ENCODE measurements at places on chromosomes 6 and 20.
A peak's percentile ranks its signal among the peaks of the same experiment; 100 is the strongest.

DNA sequence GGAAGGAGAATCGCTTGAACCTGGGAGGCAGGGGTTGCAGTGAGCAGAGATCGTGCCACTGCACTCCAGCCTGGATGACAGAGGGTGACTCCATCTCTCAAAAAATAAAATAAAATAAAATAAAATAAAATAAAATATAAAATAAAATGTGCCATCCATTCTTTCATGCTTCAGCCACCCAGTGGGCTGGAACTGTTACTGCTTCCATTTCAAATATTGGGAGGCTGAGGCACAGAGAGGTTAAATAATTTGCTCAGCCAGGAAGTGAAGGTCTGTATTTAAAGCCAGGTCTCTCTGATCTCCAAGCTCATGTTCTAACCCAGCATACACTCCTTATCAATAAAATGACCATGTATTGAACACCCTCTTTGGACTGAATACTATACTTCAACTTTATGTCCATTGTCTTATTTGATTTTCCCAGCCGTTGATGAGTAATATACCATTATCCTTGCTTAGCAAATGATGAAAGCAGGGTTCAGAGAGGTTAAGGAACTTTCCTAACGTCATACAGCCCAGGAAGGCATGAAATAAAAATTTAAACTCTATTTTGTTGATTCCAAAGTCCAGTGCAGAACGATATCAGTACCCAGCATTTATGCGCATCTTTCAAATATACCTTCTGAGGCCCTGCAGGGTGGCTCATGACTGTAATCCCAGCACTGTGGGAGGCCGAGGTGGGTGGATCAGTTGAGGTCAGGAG, 25.8 kb upstream of the SLC9A8 start:
- DNase-seq, result no peak

DNA sequence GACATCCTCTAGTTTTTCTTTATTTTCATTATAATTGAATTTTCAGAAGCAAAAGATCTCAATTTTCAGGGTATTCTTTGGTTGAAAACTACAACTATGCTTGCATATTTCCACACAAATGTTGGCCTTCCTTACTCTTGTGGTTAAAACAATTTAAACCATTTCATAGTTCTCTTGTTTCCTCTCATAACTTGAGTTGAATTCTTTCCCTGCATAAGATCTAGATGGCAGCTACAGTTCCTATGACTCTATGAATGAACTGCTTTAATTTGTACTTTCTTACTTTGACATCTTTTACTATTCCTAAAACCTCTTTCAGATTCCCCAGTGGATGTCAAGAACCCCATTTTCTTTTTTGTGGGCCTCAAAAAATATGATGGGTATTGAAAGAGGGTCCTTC, 564.5 kb downstream of the NKAIN2 start:
- no peak for DNase-seq

DNA sequence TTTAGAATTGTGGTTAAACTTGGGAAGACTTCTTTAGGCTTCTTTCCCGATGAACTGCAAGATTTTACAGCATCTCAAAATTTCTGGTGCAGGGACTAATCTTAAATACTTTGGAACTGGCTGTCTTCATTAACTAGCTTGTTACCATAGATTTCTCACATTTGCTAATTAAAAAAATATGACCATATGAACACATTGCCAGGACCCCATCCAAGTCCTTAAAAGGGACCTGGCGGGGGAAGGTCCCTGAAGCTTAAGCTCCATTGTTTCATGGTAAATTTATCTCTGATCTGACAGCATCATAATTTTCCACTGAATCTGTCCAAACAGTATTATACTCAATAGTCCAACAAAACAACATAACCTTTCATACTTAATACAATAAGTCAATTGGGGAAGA, 517.8 kb upstream of the FLRT3 start:
- DNase-seq, result no peak

- DNase-seq, result no peak
These were observed 214.3 kb upstream of the MARCKS start for GRCh38 chr6:113642714-113643406.

GRCh38 chr20:53609491-53610445, 16.1 kb upstream of the ZNF217 start:
- peak; percentile 36 for DNase-seq

DNA sequence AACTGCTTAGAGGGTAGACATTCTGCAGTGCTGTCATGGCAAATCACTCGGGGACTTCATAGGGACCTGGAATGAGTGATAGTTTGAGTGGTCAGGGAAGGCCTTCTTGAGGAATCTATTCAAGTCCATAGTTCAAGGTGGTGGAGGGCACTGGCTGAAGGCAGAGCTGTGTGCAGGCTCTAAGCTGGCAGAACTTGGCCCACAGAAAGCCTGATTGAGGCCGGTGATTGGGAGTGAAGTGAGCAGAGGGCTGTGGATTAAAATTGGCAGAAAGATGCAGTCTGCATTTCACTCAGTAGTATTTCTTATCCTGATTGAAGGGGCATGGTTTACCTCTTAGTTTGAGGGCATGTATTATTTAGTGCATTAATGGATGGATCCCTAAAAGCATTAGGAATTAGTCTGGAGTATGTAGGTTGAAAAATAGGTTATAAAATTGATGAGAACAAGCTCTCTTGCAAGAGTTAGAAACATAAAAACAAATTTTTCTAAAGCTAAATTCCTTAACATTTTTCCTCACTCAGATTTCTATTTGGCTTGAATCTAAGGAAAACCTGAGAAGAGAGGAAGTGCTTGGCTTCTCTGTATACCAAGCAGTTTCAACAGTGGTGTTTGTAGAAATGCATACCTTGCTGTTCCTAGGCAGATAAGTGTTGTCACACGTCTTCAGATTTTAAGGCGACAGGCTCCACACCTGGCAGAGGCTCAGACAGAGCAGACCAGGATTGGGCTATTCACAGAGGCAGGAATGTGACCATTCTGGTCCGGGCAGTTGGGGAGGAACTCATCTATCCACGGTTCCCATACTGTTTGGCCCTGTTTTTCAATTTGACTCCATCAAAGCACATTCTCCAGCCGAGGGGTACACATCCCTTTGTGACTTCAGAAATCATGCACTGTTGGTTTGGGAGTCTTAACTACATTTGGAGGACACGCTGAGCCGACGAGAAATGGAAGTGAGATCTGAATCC, 45.2 kb downstream of the UTRN start:
- no peak for DNase-seq

GRCh38 chr6:43016176-43016942, 2.3 kb downstream of the KLHDC3 start:
- no peak for DNase-seq

GRCh38 chr20:10381477-10381876, 52.5 kb downstream of the MKKS start:
- no peak for DNase-seq

- no peak for DNase-seq
These were observed 101.6 kb upstream of the TMEM30A start for GRCh38 chr6:75386050-75386770.

DNA sequence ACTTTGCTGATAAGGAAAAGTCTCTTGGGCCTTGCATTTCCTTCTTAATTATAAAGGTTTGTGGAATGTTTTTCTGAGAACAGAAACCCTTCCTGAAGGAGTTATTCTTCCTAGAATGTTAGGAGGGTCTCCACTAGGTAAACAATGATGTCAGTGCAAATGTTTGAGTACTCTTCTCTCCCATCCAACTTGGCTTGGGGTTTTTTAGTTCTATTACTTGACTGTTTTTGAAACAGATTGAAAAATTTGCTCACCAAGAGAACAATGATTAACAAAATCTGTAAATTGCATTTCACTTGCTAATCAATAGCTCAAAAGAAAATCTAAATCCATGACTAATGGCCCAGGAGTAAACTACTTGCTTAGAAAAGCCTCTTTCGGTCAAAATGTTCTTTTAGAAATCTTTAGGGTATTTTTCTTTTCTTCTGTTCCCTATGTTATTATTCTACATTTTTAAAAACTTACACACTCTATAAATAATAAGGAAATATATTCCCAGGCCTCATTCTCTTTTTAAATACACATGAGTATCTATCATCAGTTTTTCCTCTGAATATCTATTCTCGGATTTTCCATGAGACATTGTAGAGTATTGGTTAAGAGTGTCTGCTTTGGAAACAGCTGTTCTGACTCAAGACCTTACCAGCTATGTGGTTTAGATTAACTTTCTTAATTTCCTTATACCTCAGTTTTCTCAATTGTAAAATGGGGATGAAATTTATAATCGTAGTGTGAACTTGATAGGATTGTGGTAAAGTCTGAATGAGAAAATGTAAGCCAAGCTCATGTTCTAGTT, 234.2 kb upstream of the CITED2 start:
- no peak for DNase-seq

DNA sequence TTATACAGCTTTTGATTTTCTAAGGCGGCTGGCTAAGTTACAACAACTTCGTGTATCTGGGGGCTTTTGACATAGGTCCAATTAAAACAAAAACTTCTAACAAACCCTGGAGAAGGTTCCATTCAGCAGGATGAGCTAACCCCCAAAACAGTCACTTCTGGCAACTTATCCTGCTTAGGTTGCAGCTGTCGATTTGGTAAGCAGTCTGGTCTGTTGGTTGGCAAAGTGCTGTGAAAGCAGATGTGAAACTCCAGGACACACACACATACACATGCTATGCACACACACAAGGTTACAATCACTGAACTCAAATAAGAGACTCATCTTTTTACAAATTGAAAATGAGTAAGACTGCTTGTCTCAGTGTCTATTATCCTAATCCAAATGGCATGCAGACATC, 119.0 kb upstream of the STMND1 start:
- no peak for DNase-seq

GRCh38 chr6:32046450-32047083, 8.4 kb downstream of the CYP21A2 start:
- DNase-seq, result no peak

DNA sequence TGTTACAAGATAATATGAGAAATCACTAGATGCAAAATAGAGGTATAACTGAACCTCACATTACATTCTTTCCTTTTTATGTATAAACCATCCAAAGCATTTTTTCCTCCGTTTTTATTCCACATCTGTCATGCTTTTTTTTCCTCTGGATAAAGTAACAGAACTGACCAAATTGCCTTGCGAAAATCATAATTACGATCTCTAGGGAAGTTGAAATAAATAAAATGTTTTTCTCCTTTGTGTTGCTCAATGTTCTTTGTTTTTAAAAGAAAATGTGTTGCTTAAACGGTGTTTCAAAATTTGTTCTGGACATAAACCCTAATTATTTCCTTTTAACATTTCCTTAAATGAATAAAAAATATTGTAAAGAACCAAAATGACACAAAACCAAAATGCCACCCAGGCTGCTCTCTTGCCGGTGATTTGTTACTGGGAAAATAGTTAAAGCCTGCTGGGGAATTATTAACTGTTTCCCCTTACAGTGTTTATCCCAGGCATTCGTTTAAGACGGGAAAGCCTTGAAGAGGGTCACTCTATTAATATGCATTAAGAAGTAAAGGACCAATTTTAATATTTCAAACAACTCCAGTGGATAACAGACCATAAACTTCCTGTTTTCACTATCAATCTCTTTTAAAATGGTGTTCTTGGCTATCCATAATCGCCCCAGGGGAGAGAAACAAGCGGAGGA, 1.7 kb upstream of the ADGRB3 start:
- DNase-seq, result no peak

- DNase-seq, result no peak
These were observed 510.2 kb downstream of the RNF144B start for GRCh38 chr6:18897350-18897749.

- DNase-seq, result no peak
These were observed 200.5 kb downstream of the SMOC2 start for GRCh38 chr6:168641446-168641845.

DNA sequence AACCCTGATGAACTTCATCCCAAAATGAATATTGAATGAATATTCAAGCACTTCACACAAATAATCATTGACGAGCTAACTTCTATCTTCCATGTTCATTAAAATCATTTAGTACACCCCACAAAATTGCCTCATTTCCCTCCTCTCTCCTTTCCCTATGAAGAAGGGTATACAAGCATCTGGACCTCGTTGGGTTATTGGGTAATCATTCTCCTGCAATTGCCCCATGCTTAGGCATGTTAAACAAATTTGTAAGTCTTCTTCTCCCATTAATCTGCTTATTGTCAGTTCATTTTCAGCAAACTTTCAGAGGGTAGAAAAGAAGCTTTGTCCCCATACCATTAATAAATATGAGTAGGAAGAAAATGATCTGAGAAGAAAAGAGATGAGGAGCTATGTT, 27.6 kb downstream of the PRKN start:
- no peak for DNase-seq

GRCh38 chr6:28606424-28607391, 81.0 kb downstream of the GPX5 start:
- no peak for DNase-seq

DNA sequence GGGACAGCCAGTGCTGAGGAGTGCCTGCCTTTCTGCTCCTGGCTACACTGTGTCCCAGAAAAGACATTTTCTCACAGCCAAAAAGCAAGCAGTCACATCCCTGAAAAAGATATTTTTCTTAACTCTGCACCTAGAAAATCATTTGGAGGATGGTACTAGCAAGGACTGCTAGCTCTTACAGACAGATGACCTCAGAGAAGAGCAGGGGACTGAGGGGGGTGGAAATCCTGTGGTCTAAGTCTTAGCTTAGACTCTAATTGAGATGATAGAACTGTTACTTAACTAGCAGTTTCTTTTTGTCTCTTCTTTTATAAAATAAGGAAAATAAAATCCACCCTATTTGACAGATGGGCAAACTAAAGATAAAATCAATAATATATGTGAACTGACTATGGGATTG, 152.8 kb downstream of the TMEM200A start:
- DNase-seq, result no peak

DNA sequence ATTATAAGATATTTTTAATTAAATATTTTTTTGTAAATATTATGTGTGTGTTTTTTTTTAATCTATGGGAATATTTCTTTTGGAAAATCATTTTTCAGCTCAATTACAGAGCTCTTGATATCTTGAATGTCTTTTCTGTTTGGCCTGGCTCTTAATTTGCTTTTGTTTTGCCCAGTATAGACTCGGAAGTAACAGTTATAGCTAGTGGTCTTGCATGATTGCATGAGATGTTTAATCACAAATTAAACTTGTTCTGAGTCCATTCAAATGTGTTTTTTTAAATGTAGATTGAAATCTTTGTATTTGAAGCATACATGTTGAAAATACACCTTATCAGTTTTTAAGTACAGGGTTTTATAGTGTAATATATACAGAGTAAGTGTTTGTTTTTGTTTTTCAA, 2.6 kb downstream of the ID4 start:
- DNase-seq, result no peak
